ENCODE measurements at places on chromosomes 2 and 18. TPM values are rescaled to one million over a fixed set of nuclear protein-coding genes. Genes with fewer than 3 reads are reported as not detected.

The CYP27A1 gene
- total RNA-seq: 3.4 TPM

The CREB1 gene
- total RNA-seq: 133 TPM

The KLHL41 gene
- 2.8 TPM for total RNA-seq

The ALPI gene
- not detected for total RNA-seq

The AGXT gene
- not detected for total RNA-seq

The RAB6C gene
- 0.63 TPM for total RNA-seq

The ACTR3 gene
- 126 TPM for total RNA-seq

The LRRC30 gene
- not detected for total RNA-seq

The IGFBP5 gene
- 11.6 TPM for total RNA-seq

The COL4A3 gene
- total RNA-seq: 2.5 TPM

The LYPD6B gene
- 13.8 TPM for total RNA-seq

The PCBP1 gene
- total RNA-seq: 38.8 TPM

The SNED1 gene
- total RNA-seq: 5.6 TPM

The ASB1 gene
- 24.1 TPM for total RNA-seq

The CABLES1 gene
- 4.7 TPM for total RNA-seq

The CXCR1 gene
- 0.31 TPM for total RNA-seq

The IL1R2 gene
- total RNA-seq: not detected

The CNGA3 gene
- 6.3 TPM for total RNA-seq

The TBR1 gene
- total RNA-seq: 132 TPM

The UBE2F gene
- total RNA-seq: 30.4 TPM

The MCEE gene
- total RNA-seq: 16.9 TPM

The SLC14A1 gene
- 0.94 TPM for total RNA-seq

The ABHD3 gene
- 11.9 TPM for total RNA-seq

The ITPRIPL1 gene
- total RNA-seq: 4.7 TPM

The HAT1 gene
- total RNA-seq: 44.8 TPM

The ALK gene
- 2.5 TPM for total RNA-seq

The TRIM43 gene
- not detected for total RNA-seq

The PXDN gene
- 99.5 TPM for total RNA-seq

The FAM237A gene
- not detected for total RNA-seq

The HAAO gene
- total RNA-seq: 1.3 TPM

The MOGAT1 gene
- total RNA-seq: not detected

The SLC38A11 gene
- 7.8 TPM for total RNA-seq

The MAPK4 gene
- total RNA-seq: 23.8 TPM

The BOLA3 gene
- 11.3 TPM for total RNA-seq

The FEV gene
- total RNA-seq: not detected

The TUBA3D gene
- not detected for total RNA-seq

The GKN2 gene
- not detected for total RNA-seq

The SIX2 gene
- total RNA-seq: not detected

The CCDC102B gene
- total RNA-seq: 20.0 TPM

The CROCC2 gene
- total RNA-seq: under 0.01 TPM

The DYNAP gene
- not detected for total RNA-seq

The PPP1R1C gene
- total RNA-seq: 0.94 TPM

The CCDC68 gene
- total RNA-seq: 1.6 TPM

The DSC1 gene
- not detected for total RNA-seq

The IGFBP2 gene
- total RNA-seq: 124 TPM

The SCRN3 gene
- total RNA-seq: 65.7 TPM

The AKAIN1 gene
- 3.8 TPM for total RNA-seq
